ENCODE measurements at places on chromosomes 6 and 20.

GRCh38 chr6:70811788-70812187 lies 144.1 kb downstream of the SMAP1 start:
- no peak overlapping the region for H3K4me3 ChIP-seq
- no peak for DNase-seq
- no peaks in the 10 kb centered on the region for H3K27me3 ChIP-seq
- H3K27ac ChIP-seq: no peak overlapping the region
- no peaks in the 10 kb centered on the region for H3K4me1 ChIP-seq

DNA sequence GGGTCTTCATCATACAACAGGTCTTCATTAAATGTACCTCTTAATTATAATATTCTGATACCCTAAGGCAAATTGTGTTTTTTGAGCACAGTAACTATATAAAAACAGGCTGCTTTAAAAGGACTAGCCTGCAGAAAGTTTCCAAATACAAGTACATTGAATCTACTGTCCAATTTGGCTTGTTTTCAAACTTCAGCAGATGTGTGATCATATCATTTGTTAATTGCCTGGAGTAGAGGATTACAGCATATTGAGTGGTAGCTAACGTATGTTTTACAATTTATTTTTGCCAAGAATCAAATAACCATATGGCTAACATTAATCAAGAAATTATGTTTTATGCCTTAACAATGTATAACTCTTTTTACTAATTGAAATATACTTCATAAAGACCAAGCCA lies 12.6 kb downstream of the TINAG start:
- no peaks in the 10 kb centered on the region for H3K36me3 ChIP-seq
- H3K4me1 ChIP-seq: no peaks in the 10 kb centered on the region
- H3K27ac ChIP-seq: no peak overlapping the region
- no peak for DNase-seq
- no peaks in the 10 kb centered on the region for H3K27me3 ChIP-seq

GRCh38 chr6:71375676-71376075 lies 87.1 kb downstream of the OGFRL1 start:
- H3K27me3 ChIP-seq: no peaks in the 10 kb centered on the region
- peaks cover under 1% of the 10 kb centered on the region for H3K36me3 ChIP-seq
- DNase-seq: no peak

DNA sequence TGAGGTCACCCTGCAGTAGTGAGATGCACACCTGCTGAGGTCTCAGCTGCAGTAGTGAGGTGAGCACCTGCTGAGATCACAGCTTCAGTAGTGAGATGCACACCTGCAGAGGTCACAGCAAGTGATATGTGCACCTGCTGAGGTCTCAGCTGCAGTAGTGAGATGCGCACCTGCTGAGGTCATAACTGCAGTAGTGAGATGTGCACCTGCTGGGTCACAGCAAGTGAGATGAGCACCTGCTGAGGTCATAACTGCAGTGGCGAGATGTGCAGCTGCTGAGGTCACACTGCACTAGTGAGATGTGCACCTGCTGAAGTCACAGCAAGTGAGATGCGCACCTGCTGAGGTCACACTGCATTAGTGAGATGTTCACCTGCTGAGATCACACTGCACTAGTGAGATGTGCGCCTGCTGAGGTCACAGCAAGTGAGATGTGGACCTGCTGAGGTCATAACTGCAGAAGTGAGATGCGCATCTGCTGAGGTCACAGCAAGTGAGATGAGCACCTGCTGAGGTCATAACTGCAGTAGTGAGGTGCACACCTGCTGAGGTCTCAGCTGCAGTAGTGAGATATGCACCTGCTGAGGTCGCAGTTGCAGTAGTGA lies 20.8 kb downstream of the ZDHHC14 start:
- no peaks in the 10 kb centered on the region for H3K27me3 ChIP-seq
- DNase-seq: no peak

- no peaks in the 10 kb centered on the region for H3K36me3 ChIP-seq
- H3K27me3 ChIP-seq: no peaks in the 10 kb centered on the region
- no peak overlapping the region for H3K27ac ChIP-seq
- H3K4me3 ChIP-seq: no peak overlapping the region
These were observed 91.4 kb downstream of the FIG4 start for GRCh38 chr6:109782491-109782999.

DNA sequence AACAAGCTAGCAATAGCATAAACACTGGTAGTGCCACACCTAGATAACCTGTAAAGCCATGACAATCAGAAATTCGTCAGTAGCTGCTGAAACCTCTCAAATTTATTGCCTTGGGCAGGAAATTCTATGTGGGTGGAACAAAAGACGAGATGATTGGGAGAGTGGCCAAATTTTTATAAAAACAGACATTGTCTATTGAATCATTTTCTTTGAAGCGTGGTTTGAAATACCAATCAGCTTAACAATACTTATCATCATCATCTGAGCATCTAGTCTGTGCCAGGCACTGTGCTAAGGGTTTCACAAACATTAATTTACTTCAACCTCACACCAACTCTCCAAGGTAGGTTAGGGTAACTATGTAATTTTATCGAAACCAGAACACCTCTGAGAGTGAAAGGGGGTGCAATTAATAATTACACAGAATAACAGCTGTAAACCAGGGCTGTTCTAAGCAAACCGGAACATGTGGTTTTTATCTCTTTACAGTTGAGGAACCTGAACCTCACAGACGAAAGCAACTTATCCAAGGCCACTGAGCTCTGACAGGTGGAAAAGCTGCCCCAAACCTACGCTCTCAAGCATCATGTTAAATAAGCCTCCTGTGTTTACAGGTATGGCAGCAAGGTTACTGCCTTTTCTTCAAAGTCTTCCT lies 43.4 kb downstream of the NHSL1 start:
- no peaks in the 10 kb centered on the region for H3K27me3 ChIP-seq
- peak overlapping the region; percentile 26 for H3K27ac ChIP-seq
- peak; percentile 83 for DNase-seq
- peak overlapping the region; percentile 17 for H3K4me3 ChIP-seq

- H3K36me3 ChIP-seq: no peaks in the 10 kb centered on the region
- no peaks in the 10 kb centered on the region for H3K27me3 ChIP-seq
- no peak overlapping the region for H3K27ac ChIP-seq
- peak; percentile 9 for DNase-seq
These were observed 46.9 kb downstream of the GFRA4 start for GRCh38 chr20:3616250-3616649.

- no peaks in the 10 kb centered on the region for H3K4me1 ChIP-seq
- no peaks in the 10 kb centered on the region for H3K27me3 ChIP-seq
- H3K36me3 ChIP-seq: no peaks in the 10 kb centered on the region
- H3K27ac ChIP-seq: no peak overlapping the region
- no peak overlapping the region for H3K4me3 ChIP-seq
These were observed 52.2 kb upstream of the DTNBP1 start for GRCh38 chr6:15715060-15715459.

DNA sequence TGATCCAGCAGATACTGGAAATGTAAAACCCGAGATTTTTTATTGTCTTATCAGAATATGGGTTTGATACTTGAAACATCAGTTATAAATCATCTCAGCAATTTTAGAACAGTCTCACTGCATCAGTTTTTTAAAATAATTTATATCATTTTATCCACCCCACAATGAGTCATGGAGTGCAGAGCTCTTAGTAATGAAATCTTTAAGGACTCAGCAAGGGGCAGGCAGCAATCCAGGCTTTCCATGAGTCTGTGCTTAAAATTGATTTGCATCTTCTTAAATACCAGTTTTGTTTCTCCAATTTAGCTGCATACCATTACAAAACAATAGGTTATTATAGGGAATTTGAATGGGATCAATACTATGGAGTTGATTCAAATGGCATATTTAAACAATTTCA lies 832.3 kb downstream of the C6orf118 start:
- no peak overlapping the region for H3K27ac ChIP-seq
- no peaks in the 10 kb centered on the region for H3K27me3 ChIP-seq
- no peak for DNase-seq
- no peak overlapping the region for H3K4me3 ChIP-seq

DNA sequence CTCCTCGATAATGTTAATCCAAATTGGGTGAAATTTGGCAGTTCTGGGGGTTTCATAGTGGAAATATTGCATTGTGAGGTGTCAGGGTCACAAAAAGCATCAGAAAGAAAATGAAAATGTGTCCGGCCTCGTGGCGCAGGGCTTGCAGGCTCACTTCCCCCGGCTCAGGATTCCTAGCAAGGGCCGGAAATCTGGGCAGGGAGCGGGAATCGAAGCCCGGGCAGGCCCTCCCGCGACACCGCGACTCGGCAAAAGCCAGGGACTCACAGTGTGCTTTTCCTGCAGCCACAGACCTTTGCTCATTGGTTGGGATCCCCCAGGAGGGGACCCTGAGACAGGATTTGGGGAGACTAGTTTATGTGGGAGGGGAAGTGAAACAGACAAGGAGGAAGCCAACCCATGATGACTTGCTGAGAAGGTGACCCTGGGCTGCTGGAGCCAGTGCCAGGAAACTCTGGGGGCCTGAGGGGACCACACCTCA lies 847 bp upstream of the CD93 start:
- H3K4me1 ChIP-seq: peaks cover 53% of the 10 kb centered on the region
- H3K4me3 ChIP-seq: no peak overlapping the region
- no peaks in the 10 kb centered on the region for H3K36me3 ChIP-seq
- H3K27me3 ChIP-seq: no peaks in the 10 kb centered on the region
- H3K27ac ChIP-seq: peak overlapping the region; percentile 98

DNA sequence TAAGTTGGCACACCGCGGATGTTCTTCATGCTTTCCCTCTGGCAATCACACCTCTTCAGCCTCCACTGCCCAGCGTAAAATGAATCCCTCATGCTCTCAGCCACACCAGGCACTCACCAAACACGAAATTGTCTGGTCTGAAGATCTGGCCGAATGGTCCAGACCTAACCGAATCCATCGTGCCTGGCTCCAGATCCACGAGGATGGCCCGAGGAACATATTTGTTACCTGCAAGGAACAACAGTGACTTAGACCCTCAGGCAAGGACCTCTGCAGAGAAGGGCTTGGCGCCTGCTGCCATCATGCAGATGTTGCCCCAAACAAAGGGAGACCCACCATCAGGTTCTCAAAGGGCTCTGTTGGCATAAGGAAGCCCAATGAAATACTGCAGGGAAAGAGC lies 1.4 kb downstream of the TUBB2B start:
- DNase-seq: no peak
- H3K27me3 ChIP-seq: peaks cover 71% of the 10 kb centered on the region
- peaks cover 13% of the 10 kb centered on the region for H3K4me1 ChIP-seq
- H3K4me3 ChIP-seq: no peak overlapping the region
- H3K27ac ChIP-seq: no peak overlapping the region

DNA sequence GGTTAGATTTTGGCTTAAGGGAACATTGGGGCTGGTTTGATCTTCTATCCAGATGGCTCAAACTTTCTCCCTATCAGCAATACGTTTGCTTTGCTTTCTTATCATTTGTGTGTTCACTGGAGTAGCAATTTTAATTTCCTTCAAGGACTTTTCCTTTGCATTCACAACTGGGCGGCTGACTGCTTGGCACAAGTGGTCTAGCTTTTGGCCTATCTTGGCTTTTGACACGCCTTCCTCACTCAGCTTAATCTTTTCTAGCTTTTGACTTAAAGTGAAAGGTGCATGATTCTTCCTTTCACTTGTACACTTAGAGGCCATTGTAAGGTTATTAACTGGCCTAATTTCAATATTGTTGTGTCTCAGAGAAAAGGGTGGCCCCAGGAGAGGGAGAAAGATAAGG lies 254.9 kb downstream of the PLCB1 start:
- H3K4me3 ChIP-seq: no peak overlapping the region
- DNase-seq: no peak
- H3K27ac ChIP-seq: no peak overlapping the region
- no peaks in the 10 kb centered on the region for H3K27me3 ChIP-seq
- H3K4me1 ChIP-seq: peaks cover 3% of the 10 kb centered on the region
- no peaks in the 10 kb centered on the region for H3K36me3 ChIP-seq

DNA sequence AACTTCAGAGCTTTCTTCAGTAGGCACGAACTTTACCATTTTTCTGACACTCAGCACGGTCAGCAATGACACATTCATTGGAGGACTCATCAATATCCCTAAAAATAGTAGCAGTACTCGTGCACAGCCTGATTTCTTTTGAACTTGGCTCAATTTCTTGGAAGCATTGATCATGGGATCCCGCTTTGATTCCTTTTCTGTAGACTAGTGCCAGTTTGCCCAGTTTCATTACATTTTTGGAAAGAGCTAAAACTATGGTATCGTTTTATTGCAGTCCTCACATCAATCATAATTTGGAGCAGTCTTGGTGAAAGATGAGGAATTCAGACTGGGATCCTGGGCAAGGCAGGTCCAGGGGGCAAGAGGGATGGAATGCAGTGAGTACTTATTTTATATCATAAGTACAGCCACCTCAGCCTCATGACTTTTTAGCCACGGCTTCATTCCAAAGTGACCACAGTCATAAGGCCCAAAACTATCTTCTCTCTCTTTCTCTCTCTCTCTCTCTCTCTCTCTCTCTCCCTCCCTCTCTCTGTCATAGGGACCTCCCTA lies 170.9 kb upstream of the AKAP12 start:
- H3K4me3 ChIP-seq: no peak overlapping the region
- H3K27ac ChIP-seq: peak overlapping the region; percentile 90
- peaks cover 52% of the 10 kb centered on the region for H3K4me1 ChIP-seq
- H3K36me3 ChIP-seq: no peaks in the 10 kb centered on the region

DNA sequence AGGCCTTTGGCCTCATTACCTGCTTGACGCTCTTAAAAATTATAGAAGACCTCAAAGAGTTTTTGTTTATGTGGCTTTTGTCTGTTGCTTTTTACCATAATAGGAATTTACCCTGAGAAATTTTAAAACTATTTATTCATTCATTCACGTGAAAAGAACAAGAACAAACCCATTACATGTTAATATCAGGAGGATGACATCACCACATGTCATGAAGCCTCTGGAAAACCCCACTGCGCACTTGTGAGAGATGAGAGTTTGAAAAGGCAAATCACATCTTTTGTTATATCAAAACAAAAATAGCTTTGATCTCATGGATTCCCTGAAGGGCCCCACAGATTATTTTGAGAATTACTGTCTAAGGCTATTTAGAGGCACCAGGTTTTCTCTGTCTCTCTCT lies 61.3 kb upstream of the EYA2 start:
- no peaks in the 10 kb centered on the region for H3K4me1 ChIP-seq
- no peaks in the 10 kb centered on the region for H3K36me3 ChIP-seq
- H3K27ac ChIP-seq: no peak overlapping the region

- no peaks in the 10 kb centered on the region for H3K4me1 ChIP-seq
- H3K36me3 ChIP-seq: no peaks in the 10 kb centered on the region
- peaks cover 19% of the 10 kb centered on the region for H3K27me3 ChIP-seq
- no peak overlapping the region for H3K27ac ChIP-seq
- no peak overlapping the region for H3K4me3 ChIP-seq
These were observed 6.3 kb downstream of the PRR18 start for GRCh38 chr6:166301611-166302529.

- no peaks in the 10 kb centered on the region for H3K4me1 ChIP-seq
- no peak overlapping the region for H3K27ac ChIP-seq
- H3K36me3 ChIP-seq: no peaks in the 10 kb centered on the region
- peak; percentile 39 for DNase-seq
- peak overlapping the region; percentile 66 for H3K4me3 ChIP-seq
These were observed 927 bp downstream of the IL20RA start for GRCh38 chr6:137043710-137044365.

DNA sequence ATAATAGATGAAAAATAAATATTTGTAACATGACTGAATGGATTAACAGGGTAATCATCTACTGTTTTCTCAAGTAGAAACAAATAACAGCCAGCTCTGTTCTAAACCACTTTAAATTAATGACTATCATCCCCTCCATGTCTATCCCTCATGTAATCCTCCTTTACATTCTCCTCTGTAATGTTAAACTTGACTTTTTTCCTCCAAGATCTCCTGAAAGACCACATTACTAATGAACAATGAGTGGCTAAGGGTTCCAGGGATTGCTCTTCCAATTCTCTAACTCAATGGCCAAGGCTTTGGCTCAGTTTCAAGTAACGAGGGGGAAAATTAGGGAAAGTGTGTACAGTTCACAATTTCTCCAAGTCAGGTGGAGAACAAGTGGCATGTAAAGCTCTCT lies 37.6 kb upstream of the FBXL4 start:
- DNase-seq: no peak
- H3K27me3 ChIP-seq: no peaks in the 10 kb centered on the region
- no peaks in the 10 kb centered on the region for H3K36me3 ChIP-seq
- no peaks in the 10 kb centered on the region for H3K4me1 ChIP-seq
- no peak overlapping the region for H3K27ac ChIP-seq
